Activated CD8-positive, alpha-beta memory T cell treated with anti-CD3 and anti-CD28 coated beads, Interleukin-2, amount 10 ng/mL, durations not matched to agents 7 days and 5 days (primary cell): ENCODE measurements at places on chromosomes 1 and 21. TPM values are rescaled to one million over a fixed set of nuclear protein-coding genes. Genes with fewer than 3 reads are reported as not detected.
A peak's percentile ranks its signal among the peaks of the same experiment; 100 is the strongest.

GRCh38 chr1:233679030-233679429 is 65.1 kb downstream of the KCNK1 start:
- no peak for DNase-seq

DNA sequence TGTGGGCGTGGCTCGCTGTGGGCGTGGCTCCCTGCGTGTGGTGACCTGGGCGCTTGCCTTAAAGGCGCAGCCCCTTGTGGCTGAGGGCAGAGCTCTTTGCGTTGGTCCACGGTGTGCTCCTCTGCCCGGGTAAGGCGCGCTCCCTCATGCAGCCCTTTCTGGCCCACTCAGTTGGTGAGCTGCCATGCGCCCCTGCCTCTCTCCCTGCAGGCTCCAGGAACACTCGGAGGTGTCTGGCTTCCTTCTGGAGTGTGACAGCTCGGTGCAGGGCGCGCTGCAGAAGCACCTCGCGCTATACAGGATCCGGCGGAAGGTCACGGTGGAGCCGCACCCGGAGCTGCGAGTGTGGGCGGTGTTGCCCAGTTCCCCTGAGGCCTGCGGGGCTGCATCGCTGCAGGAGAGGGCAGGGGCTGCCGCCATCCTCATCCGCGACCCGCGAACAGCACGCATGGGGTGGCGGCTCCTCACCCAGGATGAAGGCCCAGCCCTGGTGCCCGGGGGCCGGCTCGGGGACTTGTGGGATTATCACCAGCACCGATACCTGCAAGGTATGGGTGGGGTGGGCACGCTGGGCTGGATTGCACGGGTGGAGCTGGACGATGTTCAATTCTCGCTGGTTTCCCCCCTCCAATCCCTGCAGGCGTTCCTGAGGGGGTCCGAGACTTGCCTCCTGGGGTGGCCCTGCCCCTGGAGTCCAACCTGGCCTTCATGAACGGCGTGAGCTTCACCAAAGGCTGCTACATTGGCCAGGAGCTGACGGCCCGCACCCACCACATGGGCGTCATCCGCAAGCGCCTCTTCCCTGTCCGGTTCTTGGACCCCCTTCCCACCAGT is 9.1 kb downstream of the IBA57 start:
- DNase-seq: no peak

DNA sequence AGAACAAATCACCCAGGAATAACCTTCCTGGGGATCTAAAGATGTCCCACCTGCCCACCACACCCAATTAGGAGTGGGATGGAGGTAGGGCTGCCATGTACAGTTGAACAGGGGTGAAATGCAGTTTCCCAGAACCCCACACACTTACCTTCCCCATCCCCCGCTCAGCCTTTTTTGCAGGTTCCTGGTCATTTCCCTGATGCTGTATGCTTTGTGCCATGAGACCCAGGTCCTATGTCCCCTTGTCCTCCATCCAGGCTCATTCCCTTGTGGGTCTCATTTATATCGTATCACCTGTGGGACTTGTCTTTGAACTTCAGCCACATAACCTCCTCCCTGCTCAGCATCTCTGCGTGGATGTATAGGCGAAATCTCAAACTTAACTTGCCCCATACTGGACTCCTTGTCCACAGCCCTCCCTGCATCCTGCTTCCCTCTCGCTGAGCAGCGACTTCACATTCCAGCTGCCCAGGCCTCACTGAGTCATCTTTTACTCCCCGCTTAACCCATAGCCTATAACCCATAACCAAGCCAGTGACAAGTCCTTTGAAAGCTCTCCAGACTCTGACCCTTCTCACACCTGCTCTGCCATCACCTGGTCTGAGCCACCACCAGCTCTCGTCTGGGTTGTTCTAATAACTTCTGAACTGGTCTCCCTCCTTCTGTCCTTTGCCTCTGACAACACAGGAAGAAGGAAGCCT is 4.7 kb downstream of the LDLRAD2 start:
- DNase-seq: no peak

DNA sequence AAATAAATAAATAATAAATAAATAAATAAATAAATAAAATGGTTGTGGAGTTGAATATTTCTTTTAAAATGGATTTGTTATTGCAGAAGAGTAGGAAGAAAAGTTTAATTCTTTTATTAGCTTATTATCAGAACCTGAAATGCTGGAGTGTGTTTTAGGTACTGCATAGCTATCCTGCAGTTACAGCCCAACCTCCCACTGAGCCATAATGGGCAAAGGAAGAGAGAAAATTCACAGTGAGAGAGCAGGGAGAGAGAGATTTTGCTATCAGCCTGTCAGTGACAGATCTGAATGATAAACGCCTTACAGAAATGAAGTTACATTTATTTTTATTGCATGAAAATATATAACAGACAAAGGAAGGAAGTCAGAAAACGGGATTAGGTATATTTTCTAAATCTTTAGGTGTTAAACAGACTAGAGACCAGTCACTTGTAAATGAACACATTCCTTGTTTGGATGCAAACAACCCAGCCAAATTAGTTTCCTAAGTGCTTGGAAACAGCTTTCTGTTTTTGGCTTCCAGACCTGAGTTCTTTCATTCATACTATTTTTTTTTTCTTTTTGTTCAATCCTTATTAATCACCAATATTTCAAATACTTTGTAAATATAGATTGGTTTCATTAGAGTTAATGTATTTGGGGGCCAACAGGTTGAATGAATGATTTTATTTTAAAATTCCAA is 425.3 kb downstream of the USP25 start:
- DNase-seq: no peak

- DNase-seq: no peak
Measured at GRCh38 chr21:41884501-41885030, 5.4 kb upstream of the PRDM15 start.

DNA sequence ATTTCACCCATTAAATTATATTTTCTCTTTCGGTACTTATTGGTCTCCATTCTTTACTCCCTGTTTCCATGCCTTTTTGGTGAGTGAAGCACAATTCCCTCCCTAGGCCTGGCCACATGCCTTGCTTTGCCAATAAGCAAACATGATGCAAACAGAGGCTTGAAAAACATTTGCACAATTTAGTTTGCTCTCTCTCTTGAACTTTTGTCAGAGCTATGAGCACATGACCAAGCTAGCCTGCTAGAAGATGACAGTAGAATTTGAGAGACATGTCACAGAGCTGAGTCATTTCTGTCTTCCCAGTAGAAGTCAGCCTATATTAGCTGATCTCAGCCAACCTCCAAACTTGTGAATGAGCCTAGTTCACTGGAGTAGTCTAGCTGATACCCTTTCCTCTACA is 24.6 kb downstream of the ANGPTL3 start:
- DNase-seq: peak; percentile 40

DNA sequence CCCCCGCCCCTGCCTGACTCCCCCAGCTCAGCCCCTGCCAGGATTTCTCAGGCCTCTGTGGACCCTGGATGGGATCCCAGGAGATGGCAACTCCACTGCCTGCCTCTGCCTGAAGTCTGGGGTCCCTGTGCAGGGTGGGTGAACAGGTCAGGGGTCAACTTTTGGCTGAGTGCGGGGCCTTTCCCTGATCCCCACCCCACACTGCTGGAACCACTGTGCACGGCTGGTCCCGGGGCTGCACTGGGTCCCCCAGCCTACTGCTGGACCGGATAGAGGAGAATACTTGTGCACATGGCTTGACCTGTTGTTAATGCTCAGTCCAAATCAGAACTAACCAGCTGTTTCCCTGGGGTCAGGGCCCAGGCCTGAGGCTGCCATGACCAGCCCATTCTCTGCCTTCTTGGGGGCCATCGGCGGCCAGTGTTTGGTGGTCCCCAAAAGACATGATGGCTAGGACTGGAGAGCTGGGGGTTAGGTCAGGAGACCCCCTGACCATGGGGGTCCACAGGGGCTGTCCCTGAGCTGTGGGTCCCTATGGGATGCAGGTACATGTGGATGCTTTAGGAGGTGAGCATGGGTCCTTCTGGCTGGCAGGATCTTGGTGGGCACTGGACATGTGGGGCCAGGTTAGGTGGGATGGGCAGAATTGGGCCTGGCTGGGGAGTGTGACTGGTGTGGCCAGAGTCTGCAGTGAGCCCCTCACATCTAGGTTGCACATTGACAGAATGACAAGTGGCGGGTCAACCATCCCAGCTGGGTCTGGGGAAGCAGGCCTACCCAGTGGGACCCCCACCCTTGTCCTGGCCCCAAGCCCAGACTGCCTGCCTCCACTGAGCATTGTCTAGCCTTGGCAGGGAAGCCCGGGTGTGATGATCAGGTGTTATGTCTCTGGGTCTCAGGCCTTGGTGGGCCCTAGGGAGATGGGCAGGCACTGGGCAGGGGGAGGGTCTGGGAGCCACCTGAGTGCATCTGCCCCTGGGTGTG is 19.0 kb upstream of the ZNF678 start:
- no peak for DNase-seq

GRCh38 chr1:157279138-157279801 is 141.1 kb upstream of the ETV3 start:
- DNase-seq: no peak

DNA sequence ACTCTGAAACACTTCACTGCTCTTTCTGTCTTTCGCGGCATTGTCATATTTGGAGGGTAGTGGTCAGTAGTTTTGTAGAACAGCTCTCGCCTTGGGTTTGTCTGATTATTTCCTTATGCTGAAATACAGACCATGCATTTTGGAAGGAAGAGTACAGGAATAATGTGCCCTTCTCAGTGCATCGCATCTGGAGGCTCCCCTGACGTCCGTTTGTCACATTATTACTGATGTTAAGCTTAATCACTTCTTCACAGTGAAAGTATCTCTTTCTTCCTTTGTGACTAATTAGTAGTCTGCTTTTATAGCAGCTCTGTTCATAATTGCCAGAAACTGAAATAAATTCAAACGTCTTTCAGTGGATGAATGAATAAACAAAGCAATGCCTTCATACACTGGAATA is 85.7 kb upstream of the CXADR start:
- no peak for DNase-seq

GRCh38 chr1:84851839-84852238 is 41.2 kb downstream of the LPAR3 start:
- DNase-seq: no peak

DNA sequence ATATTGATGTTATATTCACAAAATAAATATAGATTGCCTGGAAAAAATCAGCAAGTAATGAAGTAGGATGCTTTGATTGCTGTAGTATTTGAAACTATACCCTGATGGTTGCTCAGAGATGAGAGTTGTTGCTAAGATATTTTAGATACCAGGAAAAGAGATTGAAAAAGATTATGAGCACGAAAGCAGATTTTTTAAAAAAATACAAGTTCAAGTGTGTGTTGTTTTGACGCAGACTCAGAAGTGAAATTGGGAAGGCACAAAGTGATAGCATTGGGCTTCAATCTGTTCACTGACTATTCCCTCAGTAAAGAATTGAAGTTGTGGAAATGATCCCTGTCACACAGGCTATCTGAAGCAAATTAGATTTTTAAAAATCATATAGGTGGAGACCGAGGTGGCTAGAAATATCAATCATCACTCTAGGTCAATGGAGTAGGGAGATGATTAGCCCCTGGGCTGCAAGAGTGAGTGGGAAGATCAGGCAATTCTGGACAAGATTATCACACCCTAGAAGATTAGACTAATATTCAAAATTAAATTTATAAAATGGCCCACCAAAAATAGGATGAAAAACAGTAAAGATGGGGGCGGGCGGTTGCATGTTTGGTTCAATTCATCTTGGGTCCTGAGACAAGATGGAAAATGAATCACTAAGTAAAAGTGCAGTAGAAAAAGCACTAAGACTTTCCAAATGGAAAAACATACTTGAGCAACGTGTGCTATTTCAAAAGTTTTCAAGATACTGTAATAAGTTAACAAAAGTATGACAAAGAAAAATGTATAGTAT is 41.5 kb upstream of the LRRC8D start:
- no peak for DNase-seq

KRTAP10-6 gene
- total RNA-seq: not detected

LZIC gene
- 27.7 TPM for total RNA-seq

NFASC gene
- 0.23 TPM for total RNA-seq

PYCR2 gene
- total RNA-seq: 106 TPM
